NCI-H82 (cell line): ENCODE measurements at places on chromosomes 2 and 18.
A peak's percentile ranks its signal among the peaks of the same experiment; 100 is the strongest.

GRCh38 chr2:10241641-10242430 lies 60.9 kb upstream of the HPCAL1 start:
- DNase-seq = no peak

GRCh38 chr18:24534271-24534670 lies 73.8 kb downstream of the HRH4 start:
- peak; percentile 89 for DNase-seq

GRCh38 chr2:68536000-68536399 lies 68.6 kb downstream of the APLF start:
- DNase-seq = no peak

GRCh38 chr2:234945339-234945873 lies 6.4 kb upstream of the SH3BP4 start:
- DNase-seq = no peak

DNA sequence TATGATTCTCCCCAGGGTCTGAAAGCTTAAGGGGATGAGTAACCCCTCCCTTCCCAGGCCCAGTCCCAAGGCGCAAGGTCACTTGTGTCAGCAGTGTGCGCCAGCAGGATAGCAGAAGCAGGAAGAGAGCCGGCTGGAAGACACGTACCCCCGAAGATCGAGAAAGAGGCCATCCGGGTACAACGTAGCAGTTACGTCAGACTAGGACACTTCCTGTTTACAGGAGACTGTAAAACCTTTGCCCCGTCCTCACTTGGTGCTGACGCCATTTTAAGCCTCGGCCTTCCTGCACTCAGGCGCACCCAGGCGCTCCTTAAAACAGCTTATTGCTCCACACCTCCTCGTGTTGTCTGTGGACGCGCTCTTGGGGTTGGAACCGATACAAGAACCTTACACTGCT lies 6.5 kb downstream of the CRYGB start:
- no peak for DNase-seq

DNA sequence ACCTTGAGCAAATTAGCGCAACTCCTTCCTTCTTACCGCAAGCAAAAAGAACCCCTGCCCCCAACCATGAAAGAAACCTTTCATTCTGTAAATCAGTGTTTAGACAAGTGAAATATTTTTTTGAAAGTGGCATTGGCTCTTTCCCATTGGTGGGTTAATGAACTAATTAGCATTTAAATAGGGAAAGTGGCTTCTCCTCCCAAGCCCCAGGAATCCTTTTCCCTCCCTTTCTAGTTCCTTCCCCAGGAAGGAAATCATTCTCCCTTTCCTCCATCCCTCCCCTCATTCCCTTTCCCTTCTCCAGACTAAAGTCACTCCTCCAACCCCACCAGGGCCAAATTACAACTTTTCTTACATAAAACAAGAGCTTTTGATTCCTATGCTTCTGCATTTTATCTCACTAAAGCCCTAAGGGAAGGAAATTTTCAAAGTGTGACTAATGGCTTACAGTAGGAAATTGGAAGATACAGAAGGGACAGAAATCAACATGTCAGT lies 22.9 kb upstream of the TYMS start:
- no peak for DNase-seq

DNA sequence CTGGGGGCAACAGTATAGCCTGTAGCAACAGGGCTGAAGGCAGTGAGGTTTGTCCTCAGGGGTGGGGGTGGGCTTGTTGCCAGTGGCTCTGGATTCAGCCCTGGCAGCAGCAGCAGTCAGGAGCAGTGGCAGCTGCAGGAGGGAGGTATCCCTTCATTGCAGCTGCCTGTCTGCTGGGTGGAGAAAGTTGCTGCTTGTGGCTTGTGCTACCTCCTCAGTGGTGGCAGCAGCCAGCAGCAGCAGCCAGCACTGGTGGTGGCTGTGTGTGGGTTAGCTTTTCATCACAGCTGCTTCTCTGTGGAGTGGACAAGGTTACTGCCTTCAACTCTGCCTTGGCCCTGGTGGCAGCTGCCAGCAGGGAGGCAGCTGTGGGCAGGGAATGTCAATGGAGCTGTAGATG lies 94.9 kb downstream of the ARL6IP6 start:
- DNase-seq = no peak
